OCI-LY7 (cell line): ENCODE measurements at places on chromosomes 4 and X. TPM values are rescaled to one million over a fixed set of nuclear protein-coding genes. Genes with fewer than 3 reads are reported as not detected.

DNA sequence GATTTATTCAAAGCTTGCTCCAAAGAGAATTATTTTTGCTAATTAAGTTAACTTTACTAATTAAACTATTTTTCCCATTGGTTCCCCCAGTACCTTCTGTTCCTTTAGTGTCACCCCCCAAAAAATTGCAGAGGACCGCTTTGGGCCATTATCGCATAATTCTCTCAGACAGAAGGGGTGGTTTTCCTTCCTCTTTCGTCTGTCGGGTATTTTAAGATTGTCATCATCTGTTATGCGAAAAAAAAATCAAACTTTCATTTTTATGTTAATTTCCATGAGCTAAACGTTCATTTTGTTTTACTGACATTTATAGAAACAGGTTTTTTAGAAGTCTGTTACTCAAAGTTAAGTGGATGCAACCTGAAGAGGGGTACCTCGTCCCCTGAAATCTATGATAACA lies 76.2 kb upstream of the DDX3X start:
- DNase-seq, result no peak

GRCh38 chr4:58739275-58739674 lies 1629.1 kb upstream of the IGFBP7 start:
- no peak for DNase-seq

DNA sequence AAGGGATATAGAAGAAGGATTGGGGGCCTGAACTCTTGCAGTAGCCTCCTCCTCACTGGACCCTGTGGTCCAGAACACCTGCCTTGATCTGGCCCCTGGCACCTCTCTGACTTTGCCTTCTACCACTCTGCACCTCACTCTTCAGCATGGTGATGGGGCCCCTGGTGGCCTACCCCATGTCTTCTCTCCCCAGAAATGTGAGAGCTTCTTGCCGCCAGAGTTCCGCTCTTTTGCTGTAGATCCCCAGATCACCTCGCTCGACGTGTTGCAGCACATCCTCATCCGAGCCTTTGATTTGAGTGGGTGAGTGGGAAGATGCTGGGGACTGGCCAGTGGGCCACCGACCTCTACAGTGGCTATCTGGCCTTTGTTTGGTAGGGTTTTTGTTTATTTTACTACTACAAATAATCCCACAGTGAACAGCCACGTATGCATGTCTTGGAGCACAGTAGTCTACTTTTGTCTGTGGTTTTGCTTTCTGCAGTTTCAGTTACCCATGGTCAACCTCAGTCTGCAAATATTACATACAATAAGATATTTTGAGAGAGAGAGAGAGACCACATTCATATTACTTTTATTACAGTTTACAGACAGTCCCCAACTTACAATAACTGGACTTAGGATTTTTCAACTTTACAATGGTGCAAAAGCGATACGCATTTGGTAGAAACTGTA lies 1.8 kb downstream of the TBC1D25 start:
- no peak for DNase-seq

- no peak for DNase-seq
Measured at GRCh38 chr4:38055566-38055965, 95.4 kb downstream of the PTTG2 start.

Gene GPC3
- not detected in 2 replicates for total RNA-seq
